ENCODE measurements at places on chromosomes 2 and 18.

- DNase-seq: peak; percentile 30
Observed at GRCh38 chr2:101972621-101973434, 18.9 kb upstream of the IL1R2 start.

GRCh38 chr2:55976681-55977080 lies 53.1 kb upstream of the EFEMP1 start:
- DNase-seq: no peak

DNA sequence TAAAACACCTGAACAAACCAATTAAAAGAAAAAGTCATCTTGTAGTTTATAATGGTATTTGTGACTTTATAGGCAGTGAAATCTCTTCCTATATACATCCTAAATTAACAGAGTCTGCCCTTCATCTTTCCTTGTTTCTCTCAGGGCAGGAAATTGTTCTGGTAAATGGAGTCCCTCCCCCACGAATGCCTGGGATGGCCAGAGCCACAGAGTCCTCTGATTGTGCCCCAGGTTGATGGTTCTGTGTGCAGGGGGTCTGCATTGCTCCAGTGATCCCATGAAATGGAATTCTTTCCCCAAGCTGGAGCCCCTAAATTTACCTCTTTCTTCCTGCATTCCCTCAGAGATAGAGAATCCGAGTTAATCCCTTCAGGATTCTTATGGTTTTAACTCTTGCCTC lies 155.5 kb downstream of the MTX2 start:
- DNase-seq: no peak

GRCh38 chr2:75547345-75548035 lies 13.2 kb downstream of the EVA1A start:
- no peak for DNase-seq

DNA sequence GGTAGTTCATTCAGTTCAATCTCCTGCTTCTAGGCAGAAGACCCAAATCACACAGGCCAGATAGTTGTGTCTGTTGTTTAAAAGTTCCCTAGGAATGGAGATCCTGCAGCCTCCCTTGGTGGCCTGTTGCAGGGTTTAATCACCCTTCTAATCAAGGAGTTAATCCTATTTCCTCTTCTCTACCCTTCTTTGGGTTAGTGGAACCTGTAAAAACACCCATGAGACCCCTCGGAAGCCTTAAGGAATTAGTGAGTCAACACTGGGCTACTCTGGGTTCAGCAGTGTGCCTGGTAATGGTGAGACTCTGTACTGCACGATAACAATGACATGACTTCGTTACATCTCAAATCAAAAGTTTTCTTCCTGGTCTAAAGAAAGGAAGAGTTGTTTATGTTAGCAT lies 217.6 kb upstream of the NRP2 start:
- DNase-seq: no peak

GRCh38 chr2:69033461-69034095 lies 20.6 kb downstream of the ANTXR1 start:
- DNase-seq: no peak

- no peak for DNase-seq
Observed at GRCh38 chr2:64839844-64840243, 149.4 kb upstream of the SLC1A4 start.

GRCh38 chr2:227860221-227860641 lies 11.2 kb upstream of the DAW1 start:
- no peak for DNase-seq

- DNase-seq: no peak
Observed at GRCh38 chr2:68377137-68377780, 12.2 kb downstream of the PLEK start.

DNA sequence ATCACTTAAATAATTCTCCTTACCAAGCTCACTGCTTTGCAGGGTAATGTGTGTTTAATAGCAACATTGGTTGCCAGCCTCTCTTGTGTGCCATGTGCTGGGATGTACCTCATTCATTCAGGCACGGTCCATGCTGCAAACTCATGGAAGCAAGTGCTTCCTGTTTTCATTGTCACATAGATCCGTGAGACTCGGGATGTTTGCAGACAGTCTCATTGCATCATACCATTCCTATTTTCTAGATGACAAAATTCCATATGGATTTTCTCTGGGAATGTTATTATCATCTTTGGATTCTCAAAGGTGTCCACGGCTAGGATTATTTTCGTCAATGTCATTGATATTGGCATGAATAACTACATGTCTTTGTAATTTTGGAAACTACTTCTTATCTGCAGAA lies 60.0 kb upstream of the HDAC4 start:
- DNase-seq: no peak

DNA sequence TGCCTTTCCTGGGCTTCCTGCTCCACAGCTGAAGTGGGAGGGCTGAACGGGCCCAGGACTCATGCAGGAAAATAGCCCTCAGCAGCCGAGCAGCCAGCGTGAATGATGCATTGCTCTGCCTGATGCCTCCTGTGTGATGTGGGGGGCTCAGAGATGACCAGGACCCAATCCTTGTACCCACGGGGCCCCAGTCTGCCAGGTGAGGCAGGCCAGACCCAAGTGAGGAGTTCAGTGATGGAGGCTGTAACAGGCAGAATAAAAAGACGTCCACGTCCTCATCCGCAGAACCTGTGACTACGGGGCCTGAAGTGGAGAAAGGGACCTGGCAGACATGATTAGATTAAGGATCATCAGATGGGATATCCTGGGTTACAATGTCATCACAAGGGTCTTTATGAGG lies 194.9 kb upstream of the HDAC4 start:
- no peak for DNase-seq

DNA sequence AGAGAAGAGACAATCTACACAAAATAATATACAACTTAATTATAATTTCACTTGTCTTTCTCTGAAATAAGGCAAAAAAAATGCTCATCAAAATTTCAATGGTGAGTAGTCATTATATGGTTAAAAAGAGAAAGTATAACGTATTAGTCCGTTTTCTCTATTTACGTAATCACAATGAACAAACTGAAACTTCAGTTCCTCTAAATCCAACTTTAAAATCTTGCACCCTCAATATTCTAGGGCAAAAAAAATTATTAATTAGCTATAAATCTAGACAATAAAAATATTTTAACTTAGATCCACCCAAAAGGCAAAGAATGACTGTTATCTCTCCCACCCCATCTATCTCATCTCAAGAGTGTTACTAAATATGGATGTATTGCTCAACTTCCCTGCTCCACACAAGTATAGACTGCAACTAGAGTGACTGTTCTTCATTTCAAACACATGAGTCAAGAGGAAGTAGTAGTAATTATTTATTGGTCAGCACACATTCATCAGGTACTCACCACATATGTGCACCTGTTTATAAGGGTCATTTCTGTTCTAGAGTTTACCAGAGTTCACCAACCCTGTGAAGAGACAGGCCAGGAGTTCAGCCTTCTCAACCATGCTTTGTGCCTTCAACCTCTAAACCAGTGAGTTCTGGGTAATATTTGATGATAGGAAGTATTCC lies 36.4 kb downstream of the STK39 start:
- peak; percentile 75 for DNase-seq

GRCh38 chr18:35451032-35451431 lies 46.7 kb downstream of the INO80C start:
- no peak for DNase-seq

DNA sequence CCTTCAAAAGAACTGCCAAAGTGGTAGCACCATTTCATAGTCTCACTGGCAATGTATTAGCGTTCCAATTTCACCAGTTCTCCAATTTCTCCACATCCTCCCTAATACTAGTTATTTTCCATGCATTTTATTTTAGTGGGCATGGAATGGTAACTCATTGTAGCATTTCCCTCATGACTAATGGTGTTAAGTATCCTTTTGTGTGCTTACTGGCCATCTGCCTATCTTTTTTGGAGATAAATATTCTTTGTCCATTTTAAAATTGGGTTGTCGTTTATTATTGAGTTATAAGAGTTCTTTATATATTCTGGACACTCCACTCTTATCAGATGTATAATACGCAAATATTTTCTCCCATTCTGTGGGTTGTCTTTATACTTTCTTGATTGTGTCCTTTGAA lies 107.1 kb downstream of the THADA start:
- DNase-seq: no peak

- no peak for DNase-seq
Observed at GRCh38 chr2:240458900-240459391, 23.5 kb downstream of the GPC1 start.

DNA sequence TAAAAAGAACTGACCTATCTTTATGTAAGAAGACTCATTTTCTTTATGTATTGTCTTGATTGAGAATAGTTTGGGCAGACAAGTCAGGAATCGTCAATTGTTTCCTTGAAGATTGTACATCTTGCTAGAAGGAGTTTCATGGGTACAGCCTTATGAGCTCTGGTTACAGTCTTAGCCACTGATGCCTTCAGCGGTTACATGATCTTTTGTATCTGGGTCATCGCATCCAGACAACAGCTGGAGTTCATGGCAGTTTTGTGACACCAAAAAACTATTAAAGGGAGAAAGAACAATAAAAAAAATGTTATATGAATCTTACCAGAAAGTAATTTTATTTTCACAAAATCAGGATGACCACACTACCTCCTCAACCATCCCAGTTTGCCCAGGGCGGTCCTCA lies 520.5 kb upstream of the CDH7 start:
- no peak for DNase-seq

- DNase-seq: no peak
Observed at GRCh38 chr2:11861044-11861443, 114.6 kb downstream of the LPIN1 start.

DNA sequence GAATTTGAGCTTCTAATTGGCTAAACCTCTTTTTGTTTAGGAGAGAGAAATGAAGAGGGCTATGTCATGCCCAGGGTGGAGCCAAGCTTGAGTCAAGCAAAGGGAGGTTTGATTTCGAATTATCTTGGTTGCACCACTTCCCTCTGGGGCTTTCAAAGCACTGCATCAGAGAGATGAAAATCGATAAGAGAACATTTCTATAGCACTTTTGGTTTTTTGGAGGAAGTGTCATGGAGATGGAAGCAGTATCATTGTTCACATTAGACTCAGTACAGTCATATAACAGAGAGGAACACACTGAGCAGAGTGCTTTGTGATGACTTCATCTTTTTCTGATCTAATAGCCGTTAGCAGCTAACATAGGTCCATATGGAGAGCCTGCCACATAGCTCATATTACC lies 120.3 kb upstream of the UXS1 start:
- peak; percentile 73 for DNase-seq

GRCh38 chr2:187442378-187442777 lies 5.7 kb downstream of the CALCRL start:
- DNase-seq: peak; percentile 44

DNA sequence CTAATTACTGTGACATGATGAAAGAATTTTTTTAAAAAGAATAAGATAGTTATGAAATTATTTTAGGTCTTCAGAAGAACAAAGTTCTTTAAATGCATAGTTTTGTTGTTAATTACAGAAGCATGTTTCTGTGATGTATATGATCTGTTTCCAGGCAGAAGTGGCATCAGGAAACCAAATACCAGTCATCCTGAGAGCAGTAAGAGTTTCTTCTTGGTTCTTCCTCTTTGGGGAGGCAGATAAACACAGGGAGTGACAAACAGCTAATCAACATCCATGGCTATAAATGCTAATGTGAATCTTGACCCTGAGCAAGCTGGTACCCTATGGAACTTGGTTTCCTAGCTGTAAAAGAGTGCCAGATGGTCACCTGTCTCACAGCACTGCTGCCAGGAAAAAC lies 29.2 kb downstream of the WIPF1 start:
- DNase-seq: no peak

GRCh38 chr2:29562319-29562718 lies 359.1 kb downstream of the ALK start:
- DNase-seq: no peak

DNA sequence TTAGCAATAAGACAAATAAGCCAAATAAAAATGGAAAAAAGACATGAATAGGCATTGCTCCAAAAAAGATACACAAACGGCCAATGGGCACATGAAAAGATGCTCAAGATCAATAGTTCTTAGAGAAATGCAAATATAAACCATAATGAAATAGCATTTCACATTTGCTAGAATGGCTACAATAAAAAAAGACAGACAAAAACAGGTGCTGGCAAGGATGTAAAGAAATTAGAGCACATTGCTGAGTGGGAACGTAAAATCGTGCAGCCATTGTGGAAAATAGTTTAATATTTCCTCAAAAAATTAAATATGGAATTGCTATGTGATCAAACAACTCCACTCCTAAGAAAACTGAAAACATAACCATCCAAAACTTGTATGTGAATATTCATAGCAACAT lies 160.0 kb upstream of the SPATS2L start:
- DNase-seq: no peak

- no peak for DNase-seq
Observed at GRCh38 chr18:37420315-37420880, 145.2 kb downstream of the CELF4 start.

DNA sequence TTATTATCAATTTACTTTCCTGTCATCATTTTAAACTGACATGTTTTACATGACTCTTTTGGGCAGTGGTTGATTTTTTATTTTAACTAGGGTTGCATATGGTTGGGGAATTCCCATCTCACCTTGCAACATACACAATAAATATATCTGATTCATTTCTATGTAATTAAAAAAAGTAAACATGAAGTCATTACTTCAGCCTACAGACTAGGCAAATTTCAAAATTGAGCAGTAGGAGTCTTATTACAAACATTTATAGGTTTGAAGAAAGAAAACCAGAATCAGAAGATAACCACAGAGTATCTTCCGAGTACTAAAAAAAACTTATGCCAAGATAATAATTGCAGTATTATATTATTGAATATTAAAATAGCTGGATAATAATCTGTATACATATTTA lies 377.0 kb upstream of the VRK2 start:
- DNase-seq: no peak

GRCh38 chr2:230134496-230135129 lies 65.9 kb upstream of the SLC16A14 start:
- peak; percentile 58 for DNase-seq

DNA sequence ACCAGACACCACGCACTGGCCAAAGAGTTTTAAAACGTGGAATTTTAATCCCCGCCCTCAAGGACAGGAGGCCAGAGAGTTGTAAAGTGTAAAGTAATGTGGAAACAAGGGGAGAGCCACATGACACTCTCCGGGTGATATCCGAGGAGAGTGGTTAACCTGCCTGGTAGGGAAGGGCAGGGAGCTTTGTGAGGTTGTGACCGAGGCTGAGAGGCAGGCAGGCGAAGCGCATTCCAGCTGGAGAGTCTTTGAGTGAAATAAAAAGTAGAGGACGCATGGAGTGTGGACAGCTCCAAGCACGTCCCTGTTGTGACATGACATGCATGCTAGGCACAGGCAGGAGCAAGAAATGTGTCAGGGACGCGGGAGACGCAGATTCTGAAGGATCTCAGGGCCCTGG lies 539.5 kb downstream of the RNF144A start:
- no peak for DNase-seq

GRCh38 chr18:69789794-69790193 lies 157.9 kb downstream of the CD226 start:
- DNase-seq: no peak

DNA sequence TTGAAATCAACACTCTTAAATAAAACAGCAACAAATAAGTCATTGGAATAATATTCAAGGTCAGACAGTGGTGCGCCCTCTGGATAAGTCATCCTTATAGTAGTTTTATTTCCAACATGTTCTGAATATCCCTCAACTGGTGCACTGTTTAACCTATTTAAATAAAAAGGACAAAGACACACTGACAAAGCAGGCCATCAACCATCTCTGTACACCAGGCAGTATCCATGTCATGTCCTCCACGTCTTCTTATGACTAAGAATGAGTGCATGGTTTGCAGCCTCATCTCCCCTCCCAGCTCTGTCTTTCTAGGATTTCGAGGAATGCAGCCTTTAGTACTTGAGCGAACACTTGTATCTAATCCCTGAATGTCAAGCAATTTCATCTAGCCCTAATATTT lies 42.4 kb downstream of the ST3GAL5 start:
- no peak for DNase-seq

- DNase-seq: no peak
Observed at GRCh38 chr2:189366349-189366748, 74.9 kb upstream of the WDR75 start.

Measured in hematopoietic multipotent progenitor cell treated with erythropoietin and hydrocortisone succinate and interleukin-3 and kit ligand, for 6 days (in vitro differentiated cells).